ENCODE measurements at places on chromosomes 4 and X.

DNA sequence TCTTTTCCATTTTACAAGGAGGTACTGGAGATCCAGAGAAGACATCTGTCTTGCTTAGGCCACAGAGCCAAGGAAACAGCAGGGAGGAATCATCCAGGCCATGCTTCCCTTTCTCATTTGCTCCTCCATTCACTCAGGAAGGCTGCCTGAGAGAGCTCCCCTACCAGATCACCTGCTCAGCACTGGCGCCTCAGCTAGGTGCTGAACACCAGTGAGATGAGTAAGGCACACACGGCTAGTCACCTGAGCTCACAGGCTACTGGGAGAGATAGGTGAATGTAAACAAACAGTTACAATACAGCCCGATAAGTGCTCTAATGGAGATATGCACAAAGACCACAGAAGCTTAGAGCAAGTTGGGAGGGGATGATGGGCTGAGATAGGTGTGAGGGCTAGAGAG is 149.8 kb upstream of the ARHGEF9 start:
- DNase-seq, result no peak

DNA sequence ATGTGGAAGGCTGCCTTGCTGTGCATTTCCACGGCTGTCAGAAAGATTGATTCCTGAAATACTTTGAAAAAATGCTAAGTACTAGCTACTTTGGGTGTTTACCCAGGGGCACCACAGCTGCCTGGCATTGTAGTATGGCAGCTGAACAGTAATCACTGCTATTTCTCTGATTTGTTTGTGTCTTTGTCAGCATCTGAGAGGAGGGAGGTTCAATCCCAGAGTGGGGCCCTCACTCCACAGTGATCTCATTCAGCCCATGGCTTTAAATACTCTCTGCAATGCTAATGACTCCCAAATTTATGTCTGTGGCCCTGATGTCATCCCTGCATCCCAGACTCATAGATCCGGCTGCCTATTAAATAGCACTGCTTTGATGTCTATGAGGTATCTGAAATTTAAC is 575.3 kb upstream of the MAGEB2 start:
- DNase-seq, result no peak

GRCh38 chrX:103904301-103904700 is 58.1 kb upstream of the TMSB15B start:
- no peak for DNase-seq

GRCh38 chr4:179398414-179398813 is 1956.2 kb upstream of the AGA start:
- DNase-seq, result no peak

GRCh38 chr4:19694812-19695211 is 556.9 kb upstream of the SLIT2 start:
- no peak for DNase-seq

- DNase-seq, result peak; percentile 25
Observed at GRCh38 chrX:136577552-136577951, 45.5 kb downstream of the VGLL1 start.

- DNase-seq, result no peak
Observed at GRCh38 chr4:7435471-7436061, 836 bp upstream of the PSAPL1 start.

DNA sequence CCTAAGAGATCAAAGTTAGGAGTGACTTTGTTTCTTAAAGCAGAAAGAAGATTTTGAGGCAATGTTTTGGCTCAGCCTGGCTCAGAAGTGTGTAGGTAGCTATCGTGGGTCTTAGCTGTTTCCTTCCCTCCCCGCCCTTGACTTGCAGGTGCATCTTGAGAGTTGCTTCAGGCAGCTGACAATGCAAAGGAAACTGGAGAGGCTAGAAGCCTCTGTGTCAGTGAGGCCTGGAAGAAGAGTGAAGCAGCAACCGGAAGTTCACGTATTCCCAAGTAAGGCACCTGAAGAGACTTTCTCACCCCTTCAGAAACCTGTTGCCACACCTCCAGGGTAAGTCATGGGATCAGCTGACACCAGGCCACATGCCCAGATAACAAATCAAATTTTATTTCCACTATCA is 10.6 kb upstream of the XKRX start:
- no peak for DNase-seq

DNA sequence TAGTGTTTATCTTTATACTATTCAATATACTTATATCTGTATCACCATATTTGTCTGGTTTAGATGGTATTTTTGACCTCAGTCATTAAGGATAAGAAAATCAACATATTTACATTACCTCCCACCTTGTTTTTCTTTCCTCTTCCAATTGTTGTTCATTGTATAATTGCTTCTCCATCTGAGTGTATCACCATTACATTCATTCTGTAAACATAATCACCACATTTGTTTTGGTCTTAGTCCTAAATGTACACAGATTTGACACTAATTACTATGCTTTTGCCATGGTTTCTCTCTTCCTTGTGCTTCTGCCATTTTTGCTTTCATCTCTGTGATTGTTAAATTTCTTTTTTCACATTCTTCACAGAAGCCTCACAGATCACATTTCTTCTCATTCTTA is 12.7 kb downstream of the ARMCX6 start:
- no peak for DNase-seq

GRCh38 chrX:136812286-136812685 is 31.6 kb upstream of the ARHGEF6 start:
- no peak for DNase-seq

DNA sequence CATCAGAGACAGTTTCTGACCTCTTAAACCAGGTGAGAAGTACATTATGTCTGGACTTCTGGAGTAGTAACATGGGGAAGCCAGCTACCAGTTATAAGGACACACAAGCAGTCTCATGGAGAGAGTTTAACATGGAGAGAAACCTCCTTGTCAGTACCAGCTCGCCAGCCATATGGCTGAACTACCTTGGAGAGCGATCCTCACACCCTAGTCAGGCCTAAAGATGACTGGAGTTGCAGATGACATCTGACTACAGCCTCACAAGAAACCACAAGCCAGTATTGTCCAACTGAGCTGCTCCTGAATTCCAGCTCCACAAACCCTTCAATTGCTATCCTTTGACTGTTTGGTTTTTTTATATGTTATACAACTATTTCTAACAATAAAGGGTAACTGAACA is 49.8 kb downstream of the PDHA2 start:
- DNase-seq, result no peak

DNA sequence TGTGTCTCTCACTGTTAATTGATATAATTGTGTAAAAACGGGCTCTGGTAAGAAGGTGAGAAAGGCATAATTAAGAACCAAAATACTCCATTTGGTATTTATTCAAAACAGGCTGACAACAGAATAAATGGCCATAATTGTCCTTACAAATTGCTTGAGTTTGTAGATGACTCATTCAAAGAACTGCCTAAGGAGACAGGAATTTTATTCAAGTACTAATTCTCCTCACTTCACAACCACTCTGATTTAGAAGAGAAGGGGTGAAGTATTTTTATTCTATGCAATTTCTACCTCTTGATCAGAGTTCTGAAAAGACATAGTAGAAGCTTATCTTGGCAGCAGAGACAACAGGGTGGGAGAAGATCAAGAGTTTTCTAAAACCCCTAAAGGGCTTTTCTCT is 43.1 kb downstream of the ATP11C start:
- DNase-seq, result no peak

GRCh38 chr4:156765277-156765676 is 206.3 kb downstream of the PDGFC start:
- no peak for DNase-seq

DNA sequence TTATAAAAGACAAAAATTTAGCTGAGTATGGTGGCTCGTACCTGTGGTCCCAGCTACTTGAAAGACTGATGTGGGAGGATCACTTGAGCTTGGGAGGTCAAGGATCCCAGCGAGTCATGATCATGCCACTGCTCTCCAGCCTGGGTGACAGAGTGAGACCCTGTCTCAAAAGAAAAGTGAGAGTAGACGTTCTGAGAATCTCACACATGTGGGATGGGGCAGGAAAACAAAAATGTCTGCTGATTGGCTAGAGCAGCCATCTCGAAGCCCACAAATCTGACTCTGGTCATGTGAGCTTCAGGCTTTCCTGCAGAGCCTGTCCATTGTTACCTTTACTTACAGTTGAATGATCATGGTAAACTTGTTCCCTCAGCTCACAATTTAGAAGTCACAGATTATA is 23.1 kb upstream of the SLC9A7 start:
- no peak for DNase-seq

- DNase-seq, result no peak
Observed at GRCh38 chr4:125010796-125011503, 298.4 kb upstream of the ANKRD50 start.

DNA sequence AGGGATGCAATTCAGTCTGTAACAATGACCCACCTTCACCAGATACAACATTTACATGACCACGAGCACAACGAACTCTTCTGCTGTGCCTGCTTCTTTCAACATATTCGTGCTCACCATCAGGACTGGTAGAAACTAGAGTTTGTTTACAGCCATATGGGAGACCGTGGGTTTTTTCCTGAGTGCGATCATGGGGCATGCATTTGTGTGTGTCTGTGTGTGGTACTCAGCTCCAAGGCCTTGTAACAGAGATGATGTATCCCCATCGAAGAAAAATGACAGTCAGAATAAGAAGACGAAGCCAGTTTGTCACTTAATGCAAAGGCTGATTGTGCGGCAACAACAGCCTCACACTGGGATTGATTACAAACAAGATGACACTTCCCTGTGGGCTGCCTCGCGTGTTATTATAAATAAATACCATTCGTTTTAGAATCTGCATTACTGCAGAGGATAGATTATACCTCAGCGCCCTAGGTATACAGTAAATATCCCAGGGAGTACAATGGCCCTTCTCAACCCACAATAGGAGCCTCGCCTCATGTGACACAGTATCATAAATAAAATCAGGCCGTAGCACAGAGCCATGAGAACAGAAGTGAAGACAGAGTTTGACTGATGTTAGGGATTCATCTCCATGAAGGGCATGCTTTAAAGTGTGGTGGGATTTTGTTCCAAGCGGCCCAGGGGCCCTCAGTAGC is 97.3 kb upstream of the NOCT start:
- no peak for DNase-seq

DNA sequence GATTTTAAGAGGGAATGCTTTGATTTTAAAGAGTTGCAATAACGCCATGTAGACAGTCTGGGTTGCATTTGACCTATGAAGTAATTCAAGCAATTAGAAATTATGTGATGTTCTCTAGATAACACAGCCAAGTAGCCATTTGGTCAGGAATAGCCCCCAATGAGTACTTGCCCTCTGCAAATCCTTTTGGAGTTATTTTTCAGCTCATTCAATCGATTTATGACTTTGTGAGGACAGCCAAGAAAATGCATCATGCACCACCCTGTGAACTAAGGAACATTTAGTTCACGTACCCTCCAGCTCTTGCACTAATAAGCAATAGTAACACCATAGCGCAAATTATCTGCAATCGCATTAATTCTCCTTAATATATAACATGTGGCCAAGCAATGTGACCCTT is 552.6 kb upstream of the INTU start:
- DNase-seq, result no peak

DNA sequence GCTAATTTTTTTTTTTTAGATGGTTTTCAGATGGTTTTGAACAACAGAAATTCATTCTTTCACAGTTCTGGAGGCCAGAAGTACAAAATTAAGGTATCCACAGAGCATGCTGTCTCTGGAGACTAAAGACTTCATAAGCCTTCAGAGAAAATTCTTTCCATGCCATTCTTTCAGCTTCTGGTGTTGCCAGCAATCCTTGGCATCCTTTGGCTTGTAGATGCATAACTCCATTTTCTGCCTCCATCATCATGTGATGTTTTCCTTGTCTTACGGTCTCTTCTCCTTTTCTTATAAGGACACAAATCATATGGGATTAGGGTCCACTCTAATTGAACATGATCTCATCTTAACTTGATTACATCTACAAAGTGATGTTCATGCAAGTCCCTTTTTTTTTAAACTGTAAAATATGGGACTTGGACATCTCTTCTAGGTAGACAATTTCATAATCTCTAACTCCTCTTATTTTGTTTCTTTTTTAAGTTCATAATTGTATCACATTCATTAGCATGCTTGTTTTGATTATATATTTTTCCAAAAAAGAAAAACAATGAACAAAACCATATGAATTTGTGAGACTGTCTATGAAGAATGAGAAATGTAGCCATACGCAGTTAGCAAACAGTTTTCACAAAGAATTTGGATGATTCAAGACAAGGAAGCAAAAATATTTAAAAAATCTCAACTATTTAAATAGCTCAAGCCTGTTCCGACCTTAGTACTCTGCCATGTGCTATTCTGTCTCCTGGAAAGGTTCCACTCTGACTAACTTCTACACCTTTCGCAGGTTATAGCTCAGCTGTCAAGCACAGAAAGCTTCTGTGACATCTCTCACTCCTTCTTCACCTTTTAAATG is 53.1 kb upstream of the GIMD1 start:
- DNase-seq, result no peak

GRCh38 chrX:41512394-41512793 is 65.3 kb downstream of the NYX start:
- DNase-seq, result no peak

GRCh38 chrX:51395810-51396728 is 63.4 kb downstream of the NUDT10 start:
- DNase-seq, result peak; percentile 32

DNA sequence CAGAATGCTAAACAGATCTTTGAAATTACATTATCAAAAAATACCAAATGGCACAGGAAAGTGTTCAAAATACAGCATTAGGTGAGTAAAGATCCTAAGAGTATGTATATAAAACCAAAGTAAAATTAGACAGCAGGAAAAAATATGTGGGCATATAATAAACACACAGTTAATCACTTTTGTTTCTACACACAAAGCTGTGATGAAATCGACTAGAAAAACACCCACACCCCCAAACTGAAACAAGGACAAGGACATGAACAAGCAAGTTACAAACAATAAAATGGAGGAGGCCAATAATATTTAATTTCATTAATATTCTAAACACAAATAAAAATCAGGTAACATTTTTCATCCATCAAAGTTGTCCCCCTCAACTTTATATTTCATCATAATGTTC is 143.2 kb downstream of the FRYL start:
- no peak for DNase-seq

DNA sequence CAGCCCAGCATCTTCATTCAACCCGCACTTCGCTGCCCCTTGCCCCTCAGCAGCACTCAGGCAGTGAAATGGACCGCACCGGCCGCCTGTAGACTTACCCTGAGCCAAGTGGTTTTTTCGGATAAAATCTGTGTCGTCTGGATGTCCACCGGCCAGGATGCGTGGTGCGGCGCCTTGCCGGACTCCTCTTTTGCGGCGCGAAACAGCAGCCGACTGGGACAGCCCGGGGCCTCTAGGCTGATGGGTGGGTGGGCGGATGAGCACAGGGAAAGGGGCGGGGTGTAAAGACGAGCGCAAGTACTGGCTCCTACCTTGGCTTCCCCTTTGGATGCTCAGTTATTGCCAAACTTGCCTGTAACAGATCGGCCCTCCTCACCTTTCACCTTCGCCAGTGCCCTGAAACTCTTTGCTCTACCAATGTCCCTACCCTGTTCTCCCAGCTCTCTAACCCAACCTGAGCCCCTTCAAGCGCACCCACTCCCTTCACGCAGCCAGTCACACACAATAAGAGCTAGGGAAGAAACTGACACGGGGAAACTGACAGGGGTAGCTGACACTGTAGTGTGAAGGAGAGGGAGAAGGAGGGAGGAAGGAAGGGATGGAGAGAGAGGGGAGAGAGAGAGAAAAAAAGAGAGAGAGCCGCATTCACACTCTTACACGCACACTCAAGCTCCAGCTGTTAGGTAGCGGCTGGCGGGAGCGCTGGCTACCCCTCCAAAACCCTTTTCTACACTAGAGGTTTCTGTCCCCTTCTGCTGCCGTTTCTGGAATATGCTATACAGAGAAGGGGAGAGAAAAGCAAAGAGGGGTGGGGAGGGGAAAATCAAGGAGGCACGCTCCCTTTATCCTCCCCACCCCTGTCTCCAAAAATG is 559 bp downstream of the TRPC5 start:
- no peak for DNase-seq

Data from activated CD8-positive, alpha-beta memory T cell treated with anti-CD3 and anti-CD28 coated beads for 1 hour (primary cell).